ENCODE measurements at places on chromosomes 11 and 22.

DNA sequence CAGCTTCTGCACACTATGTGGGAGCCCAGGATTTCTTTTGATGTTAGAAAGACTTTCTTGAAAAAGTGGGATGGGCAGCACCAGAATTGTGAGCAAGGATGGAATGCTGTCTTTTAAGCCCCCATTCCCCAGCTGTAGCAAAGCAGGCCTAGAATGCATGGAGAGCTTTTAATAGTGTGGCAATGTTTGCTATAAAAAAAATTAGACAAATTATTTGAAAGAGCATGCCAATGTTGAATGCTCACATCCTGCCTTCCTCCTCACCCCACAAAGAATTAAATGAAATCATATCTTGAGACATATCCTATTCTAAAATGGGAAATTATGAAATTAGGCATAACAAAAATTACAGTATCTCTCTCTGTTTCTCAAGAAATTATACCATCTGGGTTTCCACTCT, 154.7 kb downstream of the C11orf91 start:
- DNase-seq = no peak

DNA sequence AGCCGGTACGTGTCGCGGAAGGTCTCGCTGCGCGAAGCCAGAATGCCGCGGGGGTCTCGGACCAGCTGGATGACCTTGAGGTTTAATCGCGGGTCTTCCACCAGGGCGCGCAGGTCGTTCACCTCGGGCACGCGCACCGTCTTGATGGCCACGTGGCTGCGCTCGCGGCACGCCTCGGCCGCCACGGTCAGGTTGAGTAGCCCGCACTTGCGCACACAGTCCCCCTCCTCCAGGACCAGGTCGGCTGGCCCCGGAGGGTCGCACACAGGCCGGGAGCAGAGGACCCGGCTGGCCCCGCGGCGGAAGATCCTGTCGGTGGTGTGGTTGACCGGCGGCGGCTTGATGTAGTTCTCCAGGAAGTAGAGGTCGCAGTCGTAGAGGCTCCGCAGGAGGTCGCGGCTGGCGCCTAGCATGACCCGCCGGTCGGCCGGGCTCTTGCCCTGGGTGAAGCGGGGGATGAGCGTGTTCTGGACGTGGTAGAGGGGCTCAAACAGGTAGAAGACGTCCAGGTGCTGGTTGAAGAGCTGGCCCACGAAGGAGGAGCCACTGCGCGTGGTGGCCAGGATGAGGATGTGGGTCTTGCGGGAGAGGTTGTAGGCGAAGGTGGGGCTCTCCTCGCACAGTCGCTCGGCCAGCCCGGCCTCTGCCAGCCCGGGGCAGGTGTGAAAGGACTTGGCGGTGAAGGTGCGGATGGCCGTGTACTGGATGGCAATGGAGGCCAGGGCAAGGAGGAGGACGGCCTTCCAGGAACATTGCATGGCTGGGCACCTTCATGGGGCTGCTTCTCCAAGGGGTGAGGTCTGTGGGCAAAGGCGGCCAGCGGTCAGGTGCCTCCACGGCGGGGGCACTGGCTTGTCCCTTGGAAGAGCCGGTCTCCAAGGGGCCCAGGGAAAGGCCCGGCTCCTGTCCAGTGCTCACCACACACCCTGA, 15.0 kb downstream of the CHST1 start:
- no peak for DNase-seq

- DNase-seq = no peak
These were observed 2.9 kb upstream of the PPP6R2 start for GRCh38 chr22:50339945-50340879.

- no peak for DNase-seq
These were observed 38.8 kb upstream of the POU2AF1 start for GRCh38 chr11:111417766-111418435.

DNA sequence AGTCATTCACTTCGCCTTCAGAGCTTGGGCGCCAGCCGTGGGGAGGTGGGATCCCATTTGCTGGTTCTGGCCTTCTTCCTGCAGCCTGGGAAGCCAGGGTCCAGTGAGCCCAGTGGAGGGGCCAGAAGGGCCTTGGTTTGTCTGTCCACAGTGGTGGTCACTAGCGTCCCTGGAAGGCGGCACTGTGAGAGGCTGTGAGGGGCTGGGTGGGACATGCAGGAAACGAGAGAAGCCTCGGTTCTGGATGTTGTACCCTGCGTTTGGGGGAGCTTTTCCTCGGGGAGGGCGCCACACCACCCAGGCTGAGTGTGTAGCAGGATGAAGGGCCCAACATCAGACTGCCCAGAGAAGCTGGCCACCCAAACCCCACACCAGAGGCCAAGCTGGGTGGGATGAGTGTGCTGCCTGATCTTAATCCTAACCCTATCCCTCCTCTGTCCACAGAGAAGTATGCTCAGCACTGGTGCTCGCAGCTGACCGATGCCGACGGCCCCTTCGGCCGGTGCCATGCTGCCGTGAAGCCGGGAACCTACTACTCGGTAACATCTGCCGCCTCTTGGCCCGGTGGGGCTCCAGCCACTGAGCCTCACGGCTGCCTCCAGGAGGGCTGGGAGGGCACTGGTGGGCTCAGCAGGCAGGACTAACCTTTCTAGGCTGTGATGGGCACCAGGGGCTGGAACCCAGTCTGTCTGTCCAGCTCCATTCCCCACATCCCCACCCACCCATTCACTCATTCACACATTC, 14.4 kb downstream of the MUC5AC start:
- no peak for DNase-seq

GRCh38 chr11:28347371-28347770, 239.2 kb downstream of the METTL15 start:
- DNase-seq = no peak

DNA sequence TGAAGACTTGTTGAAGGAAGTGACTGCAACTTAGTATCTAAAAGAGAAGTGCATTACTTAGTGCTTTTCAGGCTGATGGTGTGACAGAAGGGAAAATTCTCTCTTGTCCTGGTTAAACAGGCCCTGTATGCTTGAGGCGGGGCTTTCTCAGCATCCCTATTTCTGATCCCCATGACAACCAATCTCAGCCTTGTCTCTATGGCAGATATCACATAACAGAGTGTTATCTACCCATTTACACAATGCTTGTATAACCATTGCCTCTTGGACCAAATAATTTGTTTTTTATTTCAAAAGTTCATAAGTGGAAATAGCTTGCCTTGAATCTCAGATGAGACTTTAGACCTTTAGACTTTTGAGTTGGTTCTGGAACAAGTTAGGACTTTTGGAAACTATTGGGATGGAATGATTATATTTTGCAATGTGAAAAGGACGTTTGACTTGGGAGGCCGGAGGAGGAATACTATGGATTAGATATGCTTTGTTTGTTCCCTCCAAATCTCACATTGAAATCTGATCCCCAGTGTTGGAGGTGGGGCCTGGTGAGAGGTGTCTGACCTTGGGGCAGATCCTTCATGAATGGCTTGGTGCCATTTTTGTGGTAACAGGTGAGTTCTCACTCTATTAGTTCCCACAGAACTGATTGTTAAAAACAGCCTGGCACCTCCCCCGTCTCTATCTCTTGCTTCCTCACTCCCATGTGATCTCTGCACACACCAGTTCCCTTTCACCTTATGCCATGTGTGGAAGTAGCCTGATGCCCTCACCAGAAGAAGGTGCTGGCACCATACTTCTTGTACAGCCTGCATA, 3.1 kb upstream of the GLYAT start:
- no peak for DNase-seq

DNA sequence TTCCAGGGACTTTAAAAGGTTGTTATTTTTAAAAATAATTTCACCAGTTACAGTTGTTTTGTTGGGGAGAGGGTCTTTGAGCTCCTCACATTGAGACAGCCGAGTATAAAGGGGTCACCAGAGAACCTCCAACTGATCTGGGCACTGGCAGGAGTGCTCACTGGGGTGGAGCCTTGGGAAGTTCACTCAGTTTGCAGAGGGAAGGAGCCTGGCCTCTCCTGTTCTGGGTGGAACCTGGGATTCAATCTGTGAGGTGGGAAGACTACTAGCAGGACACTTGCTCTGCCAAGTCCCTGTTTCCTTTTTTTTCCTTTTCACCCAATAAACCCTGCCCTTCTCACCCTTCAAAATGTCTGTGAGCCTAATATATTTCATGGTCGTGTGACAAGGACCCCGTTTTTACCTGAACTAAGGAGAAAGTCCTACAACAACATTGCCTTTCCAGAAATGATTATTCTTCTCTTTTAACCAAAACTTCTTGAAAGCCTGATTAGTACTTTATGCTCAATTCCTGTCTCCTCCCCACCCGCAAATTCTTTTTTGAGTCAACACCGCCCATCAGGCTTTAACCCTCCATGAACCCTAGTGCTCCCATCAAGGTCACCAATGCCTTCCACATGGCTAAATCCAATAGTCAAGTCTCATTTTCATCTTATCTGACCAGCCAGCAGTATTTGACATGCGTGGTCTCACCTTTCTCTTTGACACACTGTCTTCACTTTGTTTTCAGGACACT, 22.0 kb upstream of the MSANTD2 start:
- no peak for DNase-seq

GRCh38 chr11:87331273-87331672, 293.5 kb downstream of the TMEM135 start:
- DNase-seq = no peak

DNA sequence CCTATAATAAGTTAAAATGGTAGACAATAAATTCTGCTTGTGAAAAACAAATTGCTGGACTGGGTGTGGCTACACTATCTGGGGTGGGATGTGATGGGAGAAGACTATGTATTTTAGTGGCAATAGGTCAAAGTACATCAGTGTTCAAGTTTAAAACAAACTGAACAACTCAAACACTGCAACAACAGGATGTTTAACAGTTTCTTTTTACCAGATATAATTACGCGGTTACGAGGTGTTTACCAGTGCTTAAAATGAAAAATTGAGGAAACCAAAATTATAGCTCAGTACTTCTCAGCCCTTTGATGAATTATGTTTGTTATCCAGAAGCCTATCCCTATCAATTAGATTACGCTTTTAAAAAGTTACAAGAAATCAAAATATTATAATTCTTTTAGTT, 3.2 kb downstream of the PRDM10 start:
- no peak for DNase-seq

- DNase-seq = peak; percentile 20
These were observed 58.4 kb upstream of the PSMA1 start for GRCh38 chr11:14578541-14578956.

Measured in epithelial cell of prostate (primary cell).